ENCODE measurements at places on chromosomes 3 and 15. TPM values are rescaled to one million over a fixed set of nuclear protein-coding genes. Genes with fewer than 3 reads are reported as not detected.

Gene XCR1
- total RNA-seq = 0.16 TPM

Gene ATR
- total RNA-seq = 27.7 TPM

Gene MAGEL2
- 0.32 TPM for total RNA-seq

Gene RAB7A
- 344 TPM for total RNA-seq

Gene ARL14
- not detected for total RNA-seq

Gene GATM
- total RNA-seq = 10.6 TPM

Gene CHCHD4
- 18.1 TPM for total RNA-seq

Gene CHCHD6
- 10.9 TPM for total RNA-seq

Gene C3orf85
- total RNA-seq = not detected

Gene DPH6
- total RNA-seq = 15.0 TPM

Gene CACNA1D
- 0.45 TPM for total RNA-seq

Gene CPLX3
- not detected for total RNA-seq

Gene BMF
- 4.0 TPM for total RNA-seq

Gene ONECUT1
- total RNA-seq = not detected

Gene CDC25A
- 0.87 TPM for total RNA-seq

Gene GOLGA6L4
- total RNA-seq = 4.4 TPM

Gene NUP210
- total RNA-seq = 1.5 TPM

Gene DCLK3
- total RNA-seq = 0.16 TPM

Gene FRG2C
- not detected for total RNA-seq

Gene TRANK1
- total RNA-seq = 14.7 TPM

Gene ALG1L2
- 1.00 TPM for total RNA-seq

Gene WDR72
- total RNA-seq = not detected

Gene IP6K2
- 40.4 TPM for total RNA-seq

Gene SMCO1
- total RNA-seq = not detected

Gene LRRC34
- 3.4 TPM for total RNA-seq

Gene CMTM8
- 5.6 TPM for total RNA-seq

Gene SHF
- total RNA-seq = 3.8 TPM

Gene ABI3BP
- 37.1 TPM for total RNA-seq

Gene CELF6
- 1.6 TPM for total RNA-seq

Gene TMCO5A
- not detected for total RNA-seq

Gene CYP19A1
- total RNA-seq = 8.0 TPM

Gene CLDN1
- 0.10 TPM for total RNA-seq

Gene ALAS1
- 134 TPM for total RNA-seq

Gene NEO1
- 12.7 TPM for total RNA-seq

Gene EPM2AIP1
- total RNA-seq = 9.5 TPM

Gene MST1
- 5.7 TPM for total RNA-seq

Gene DNAJB8
- not detected for total RNA-seq

Gene CIP2A
- total RNA-seq = 2.1 TPM

Gene SH2D7
- total RNA-seq = not detected

Gene NPHP3
- 18.0 TPM for total RNA-seq

Gene ZNF148
- total RNA-seq = 33.1 TPM

Gene POPDC2
- 1.5 TPM for total RNA-seq

Measured in mesenteric fat pad (tissue), 1 donor.